ENCODE measurements at places on chromosomes 5 and 9.

GRCh38 chr5:96655085-96655484, 7.1 kb upstream of the CAST start:
- DNase-seq = no peak

GRCh38 chr9:21689854-21690253, 112.6 kb upstream of the MTAP start:
- DNase-seq = no peak

GRCh38 chr9:16869882-16870595, 431 bp downstream of the BNC2 start:
- no peak for DNase-seq

DNA sequence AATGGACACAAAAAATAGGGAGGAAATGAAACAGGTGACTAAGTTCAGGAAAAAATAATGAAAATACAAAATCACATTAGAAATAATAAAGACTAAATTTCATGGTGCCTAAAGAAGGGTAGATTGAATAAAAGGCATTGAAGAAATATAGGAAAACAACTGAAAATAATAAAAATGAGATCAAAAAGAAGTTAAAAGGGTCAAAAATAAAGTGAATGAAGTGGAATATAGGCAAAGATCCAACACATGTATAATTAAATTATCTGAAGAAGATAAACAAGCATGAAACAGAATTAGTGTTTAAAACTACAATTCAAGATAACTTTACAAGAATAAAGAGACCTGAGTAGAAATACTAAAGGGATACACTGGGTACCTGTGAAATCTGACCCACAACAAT, 87.6 kb downstream of the SUSD1 start:
- no peak for DNase-seq

DNA sequence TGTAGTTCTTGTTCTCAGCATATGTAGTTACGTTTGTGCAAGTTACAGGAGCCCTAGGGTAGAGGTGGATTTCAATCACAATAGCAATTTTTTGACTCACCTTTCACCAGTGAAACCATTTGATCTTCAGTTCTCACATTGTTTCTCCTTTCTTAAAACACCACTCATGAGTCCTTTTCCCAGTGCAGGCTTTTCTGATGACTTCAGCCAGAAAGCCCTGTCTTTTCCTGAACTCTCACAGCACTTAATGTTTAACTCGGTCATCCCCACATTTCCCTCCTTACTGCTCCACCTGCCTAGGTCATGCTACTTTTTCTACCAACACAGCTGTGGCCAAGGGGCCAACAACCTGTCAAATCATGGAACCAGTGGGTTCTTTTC, 37.9 kb downstream of the ARHGEF28 start:
- no peak for DNase-seq

DNA sequence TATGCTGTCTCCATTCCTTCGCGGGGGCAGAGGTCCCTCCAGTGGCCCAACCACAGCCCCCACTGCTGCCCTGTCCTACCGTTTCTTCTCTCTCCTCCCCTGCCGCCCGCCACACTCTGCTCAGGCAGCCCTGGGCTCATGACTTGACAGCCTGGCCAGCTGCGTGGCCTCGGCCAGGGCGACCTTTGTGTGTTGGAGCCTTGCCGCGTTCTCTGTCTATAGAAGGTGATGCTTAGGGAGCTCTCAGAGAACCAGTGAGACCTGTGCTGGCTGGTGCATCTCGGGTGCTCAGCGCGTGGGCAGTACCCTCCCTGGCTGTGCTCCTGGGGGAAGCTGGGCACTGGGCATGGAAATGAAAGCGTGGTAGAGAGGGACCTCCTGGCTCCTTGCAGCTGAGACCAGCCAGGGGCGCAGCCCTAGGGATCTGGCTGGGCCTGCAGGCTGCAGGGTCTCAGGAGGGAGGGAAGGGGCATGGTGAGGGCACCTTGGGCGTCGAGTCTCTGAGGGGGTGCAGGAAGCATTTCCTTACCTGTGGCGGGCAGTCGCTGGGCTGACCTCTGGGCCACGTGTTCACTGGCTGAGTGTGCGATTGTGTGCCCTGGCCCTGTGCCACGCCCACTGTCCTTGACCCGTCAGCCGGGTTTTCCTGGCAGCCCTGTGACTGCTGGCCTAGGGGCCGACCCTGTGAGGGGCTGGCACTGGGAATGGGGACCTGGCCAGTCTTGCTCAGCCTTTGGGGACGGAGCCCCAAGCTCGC, 50.3 kb downstream of the RXRA start:
- no peak for DNase-seq

DNA sequence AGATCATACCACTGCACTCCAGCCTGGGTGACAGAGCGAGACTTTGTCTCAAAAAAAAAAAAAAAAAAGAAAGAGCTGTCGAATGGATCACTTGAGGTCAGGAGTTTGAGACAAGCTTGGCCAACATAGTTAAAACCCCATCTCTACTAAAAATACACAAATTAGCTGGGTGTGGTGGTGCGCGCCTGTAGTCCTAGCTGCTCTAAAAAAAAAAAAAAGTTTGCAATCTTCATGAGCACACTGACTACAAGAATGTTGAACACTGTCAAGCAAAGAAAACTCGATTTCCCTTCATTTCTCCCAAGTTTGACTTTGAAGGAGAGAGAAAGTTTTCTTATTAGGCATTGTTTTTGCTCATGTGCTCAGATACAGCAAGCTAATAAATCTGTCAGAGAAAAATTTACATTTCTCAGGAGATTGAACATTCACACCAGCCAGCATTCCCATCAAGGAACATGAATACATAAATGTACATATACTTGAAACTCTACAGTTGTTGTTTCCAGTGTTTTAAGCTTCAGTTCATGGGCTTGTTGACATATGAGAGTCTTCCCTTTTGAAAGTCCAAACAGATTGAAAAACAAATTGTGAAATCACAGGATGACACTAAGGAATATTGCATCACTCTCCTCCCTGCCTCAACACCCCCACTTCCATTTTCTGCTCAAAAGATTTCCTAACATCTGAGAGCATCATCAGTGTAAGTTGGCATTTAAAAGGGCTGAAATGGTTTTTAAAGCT, 81.8 kb downstream of the ARRDC3 start:
- DNase-seq = no peak

All from activated effector memory CD4-positive, alpha-beta T cell treated with Interleukin-2 at 50 U/mL for 16 hours (primary cell).